Cerebellar cortex (tissue), 1 donor: ENCODE measurements at places on chromosomes 11 and 22.
A peak's percentile ranks its signal among the peaks of the same experiment; 100 is the strongest.

- no peak for DNase-seq
These were observed 8.7 kb downstream of the RASD2 start for GRCh38 chr22:35549328-35549727.

GRCh38 chr11:113286009-113286408 is 28.4 kb upstream of the TTC12 start:
- DNase-seq = no peak

DNA sequence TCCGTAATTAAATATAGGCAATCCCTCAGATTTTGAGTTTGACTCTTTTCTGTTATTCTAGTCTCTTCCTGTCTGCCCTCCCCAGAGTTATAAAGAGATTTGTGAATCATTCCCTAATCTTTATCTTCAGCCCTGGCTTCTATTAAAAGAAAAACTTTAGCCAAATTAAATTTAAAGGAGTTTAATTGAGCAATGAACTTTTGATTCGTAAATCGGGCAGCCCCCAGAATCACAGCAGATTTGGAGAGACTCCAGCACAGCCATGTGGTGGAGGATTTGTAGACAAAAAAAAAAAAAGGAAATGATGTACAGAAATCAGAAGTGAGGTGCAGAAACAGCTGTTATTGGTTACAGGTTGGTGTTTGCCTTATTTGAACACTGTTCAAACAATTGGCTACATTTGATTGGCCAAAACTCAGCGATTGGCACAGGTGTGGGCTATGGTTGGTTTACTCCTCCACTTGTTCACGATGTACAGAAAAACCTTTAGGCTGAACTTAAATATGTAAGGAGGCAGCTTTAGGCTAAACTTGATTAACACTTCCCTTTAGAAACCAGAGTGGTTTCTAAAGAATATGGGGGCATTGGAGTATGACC is 2.3 kb upstream of the ALKBH8 start:
- DNase-seq = no peak

GRCh38 chr22:30251711-30252110 is 5.2 kb upstream of the LIF start:
- DNase-seq = no peak

- peak; percentile 89 for DNase-seq
These were observed 14.4 kb upstream of the CDC42EP1 start for GRCh38 chr22:37545703-37546436.

DNA sequence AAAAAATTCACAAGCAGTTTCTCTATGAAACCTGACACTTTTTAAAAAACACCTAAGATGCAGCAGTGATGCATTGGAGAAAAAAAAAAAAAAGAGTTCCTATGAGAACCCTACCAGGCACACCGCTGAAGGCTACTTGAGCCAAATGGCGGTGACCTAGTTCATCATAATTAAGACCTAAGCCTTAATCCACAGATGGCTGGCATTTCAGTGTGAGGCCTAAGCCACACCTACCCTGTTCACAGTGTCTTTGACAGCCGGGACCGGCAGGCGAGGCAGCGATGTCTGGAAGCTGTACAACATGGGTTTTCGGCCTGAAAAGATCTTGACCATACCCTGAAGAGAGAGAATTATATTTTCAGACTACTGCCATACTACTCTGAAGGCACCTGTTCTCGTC is 38.0 kb downstream of the CPT1A start:
- peak; percentile 89 for DNase-seq

- no peak for DNase-seq
These were observed 25.7 kb upstream of the LRRC55 start for GRCh38 chr11:57155838-57156607.
